ENCODE measurements at places on chromosomes 12 and 14. TPM values are rescaled to one million over a fixed set of nuclear protein-coding genes. Genes with fewer than 3 reads are reported as not detected.

GRCh38 chr12:126782083-126782482 lies 1484.9 kb upstream of the TMEM132C start:
- no peak for DNase-seq

OAS3 gene
- total RNA-seq = 62.9 TPM

PAPLN gene
- total RNA-seq = 17.1 TPM

DNA sequence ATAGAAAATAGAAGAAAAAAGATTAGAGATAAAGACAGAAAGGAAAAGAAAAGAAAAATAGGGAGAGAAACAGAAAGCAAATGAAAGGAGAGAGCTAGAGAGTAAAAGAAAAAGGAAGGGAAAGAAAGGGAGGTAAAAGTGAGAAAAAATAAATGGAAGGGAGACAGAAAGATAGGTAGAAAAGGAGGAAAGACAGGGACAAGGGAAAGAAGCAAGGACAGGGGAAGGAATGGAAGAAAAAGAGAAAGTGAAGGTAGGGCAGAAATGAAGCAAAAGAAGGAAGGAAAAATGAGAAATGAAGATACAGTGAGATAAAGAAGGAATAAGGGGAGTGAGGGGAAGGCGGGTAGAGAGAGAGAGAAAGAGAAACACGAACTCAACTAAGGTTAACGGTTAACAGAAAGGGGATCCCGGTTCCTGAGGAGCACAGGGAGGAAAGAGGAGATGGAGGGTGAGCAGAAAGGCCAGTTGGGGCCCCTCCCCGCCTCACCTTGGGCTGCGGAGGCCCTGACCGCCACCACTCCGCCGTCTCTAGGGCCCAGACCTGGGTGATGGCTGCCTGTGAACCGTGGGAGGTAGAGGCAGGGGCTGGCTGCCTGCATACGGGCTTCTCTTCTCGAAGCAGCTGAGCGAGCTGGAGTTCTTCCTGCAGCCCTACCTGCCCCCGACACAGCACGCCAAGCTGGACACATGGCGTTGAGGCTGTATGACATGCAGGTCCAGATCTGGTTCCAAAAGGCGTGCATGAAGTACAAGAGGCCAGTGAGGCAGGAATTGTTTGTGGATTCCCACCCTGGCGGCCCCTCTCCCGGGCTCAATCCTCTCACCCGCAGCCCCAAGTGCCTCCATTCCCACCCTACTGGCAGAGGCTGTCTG lies 59.5 kb downstream of the SMUG1 start:
- no peak for DNase-seq

PLXNC1 gene
- total RNA-seq = 0.99 TPM

GRCh38 chr12:115378291-115378690 lies 694.3 kb upstream of the TBX3 start:
- DNase-seq = no peak

DNA sequence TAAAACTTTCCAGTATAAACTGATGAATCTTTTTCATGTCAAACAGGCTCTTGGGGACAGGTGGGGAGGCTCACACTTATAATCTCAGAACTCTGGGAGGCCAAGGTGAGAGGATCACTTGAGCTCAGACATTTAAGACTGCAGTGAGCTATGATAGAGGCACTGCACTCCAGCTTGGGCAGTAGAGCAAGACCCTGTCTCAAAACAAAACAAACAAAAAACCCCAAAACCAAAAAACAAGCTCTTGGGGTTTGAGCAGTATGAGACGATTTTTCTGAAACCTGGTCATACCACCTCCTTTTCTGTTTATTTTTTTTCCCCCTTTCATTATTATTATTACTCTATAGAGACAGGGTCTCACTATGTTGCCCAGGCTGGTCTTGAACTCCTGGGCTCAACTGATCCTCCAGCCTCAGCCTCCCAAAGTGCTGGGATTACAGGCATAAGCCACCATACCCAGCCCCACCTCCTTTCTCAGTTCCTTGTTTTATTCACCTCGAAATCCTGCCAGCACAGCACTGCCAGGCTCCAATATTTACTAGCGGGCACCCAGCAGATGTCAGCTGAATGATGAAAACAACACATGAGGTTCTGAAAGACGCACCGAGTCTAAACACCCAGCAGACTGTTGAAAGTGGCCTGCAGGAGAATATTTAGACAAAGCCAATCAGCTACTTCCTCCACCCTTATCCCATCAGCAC lies 19.5 kb upstream of the CDK17 start:
- no peak for DNase-seq

DNA sequence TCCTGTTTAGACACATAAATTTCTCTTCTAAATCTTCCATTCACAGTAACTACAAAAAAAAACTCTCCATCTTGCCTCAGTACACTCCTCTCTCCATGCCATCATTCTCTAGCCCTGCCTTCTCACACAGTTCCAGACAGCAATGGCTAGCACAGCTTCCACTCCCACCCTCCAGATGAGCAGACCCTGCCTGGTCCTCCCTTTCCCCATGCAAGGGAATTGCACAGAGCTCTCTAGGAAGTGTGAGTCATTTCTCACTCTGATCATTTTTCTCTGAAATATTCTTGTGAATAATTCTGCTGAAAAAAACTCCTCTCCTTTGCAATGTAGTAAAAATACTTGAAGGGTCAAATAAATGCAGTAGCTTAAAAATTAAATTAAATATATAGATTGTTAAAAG lies 170.6 kb downstream of the BMP4 start:
- no peak for DNase-seq

- no peak for DNase-seq
Observed at GRCh38 chr12:118256352-118256751, 116.4 kb downstream of the TAOK3 start.

DNA sequence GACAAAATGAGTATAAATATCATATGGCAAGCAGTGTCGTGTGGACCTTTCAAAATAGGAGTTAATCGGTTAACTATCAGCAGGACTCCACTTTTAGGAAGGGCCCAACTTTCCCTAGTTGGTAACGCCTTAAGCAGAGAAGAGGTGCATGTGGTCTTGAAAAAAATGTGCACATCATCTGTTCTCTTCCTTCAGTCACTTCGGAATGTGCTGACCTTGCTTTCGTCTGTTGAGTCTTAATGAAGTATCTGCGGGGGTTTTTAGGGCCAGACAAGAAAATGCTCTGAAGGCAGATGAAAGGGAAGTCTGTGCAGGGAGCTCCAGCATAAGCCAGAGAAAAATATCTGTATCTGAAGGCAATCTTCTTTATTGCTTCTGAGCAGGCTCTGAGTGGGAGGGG lies 185.2 kb downstream of the AEBP2 start:
- DNase-seq = no peak

ALX1 gene
- not detected for total RNA-seq

DNA sequence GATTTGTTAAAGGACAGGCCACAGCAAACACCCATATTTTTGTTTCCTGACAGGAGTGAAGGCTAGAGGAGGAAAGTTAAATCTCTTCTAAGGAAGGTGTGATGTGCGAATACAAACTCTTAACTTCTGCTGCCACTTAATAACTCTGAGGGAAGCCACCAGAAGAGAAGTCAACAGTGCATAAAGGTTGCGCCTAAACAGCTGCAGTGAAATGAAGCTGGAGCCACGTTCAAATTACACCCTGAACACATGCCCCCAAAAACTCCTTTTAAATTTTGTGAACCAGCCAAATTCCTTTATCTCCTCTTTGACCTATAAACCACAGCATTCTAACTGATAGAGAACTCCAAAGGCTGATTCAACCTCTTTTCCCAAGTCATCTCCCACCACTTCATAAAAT lies 22.4 kb downstream of the DENND5B start:
- no peak for DNase-seq

DNA sequence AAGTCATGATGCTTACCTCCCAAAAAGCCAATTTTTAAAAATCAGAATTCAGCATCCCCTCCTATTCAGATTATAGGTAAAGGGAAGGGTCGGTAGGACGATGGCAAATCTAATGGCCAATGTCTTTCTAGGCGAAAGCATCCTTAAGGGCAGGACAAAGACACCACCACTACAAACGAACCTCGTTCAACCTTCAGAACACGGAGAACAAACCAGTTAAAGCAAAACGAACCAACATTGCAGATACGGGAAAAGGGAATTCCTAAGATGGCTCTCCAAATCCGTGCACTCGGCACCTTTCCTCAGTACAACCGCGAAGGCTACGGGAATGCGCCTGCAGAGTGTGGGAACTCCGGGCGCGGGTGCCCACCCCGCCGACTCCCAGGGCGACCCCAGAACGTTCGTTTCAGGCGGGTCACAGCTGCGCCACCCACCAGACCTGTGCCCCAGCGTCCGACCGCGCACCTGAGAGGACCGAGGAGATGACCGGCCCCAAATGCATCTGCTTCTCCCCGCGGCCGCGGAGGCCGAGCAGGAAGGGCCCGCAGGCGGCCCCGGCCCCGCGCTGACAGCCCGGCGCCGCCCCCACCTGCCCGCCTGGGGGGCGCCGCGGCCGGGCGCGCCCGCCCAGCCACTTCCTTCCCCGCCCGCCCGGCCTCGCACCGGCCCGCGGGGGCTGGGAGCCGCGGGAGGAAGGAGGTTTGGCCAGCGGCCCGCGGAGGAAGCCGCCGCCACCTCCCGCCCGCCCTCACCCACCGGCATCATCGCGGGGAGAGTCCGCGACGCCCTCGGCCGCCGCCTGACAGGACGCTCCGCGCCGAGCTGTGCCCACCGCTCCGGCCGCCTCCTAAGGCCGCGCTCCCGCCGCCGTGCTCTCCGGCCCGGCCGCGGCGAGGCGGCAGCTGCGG lies 578 bp downstream of the PPP1R13B start:
- no peak for DNase-seq

KCNC2 gene
- not detected for total RNA-seq

GRCh38 chr12:122078141-122079032 lies at the start of gene MLXIP:
Gene MLXIP, plus strand, starts transcription at chr12:122078756. Its CDS starts 98 bp downstream, at chr12:122078854.
- DNase-seq = no peak

DNA sequence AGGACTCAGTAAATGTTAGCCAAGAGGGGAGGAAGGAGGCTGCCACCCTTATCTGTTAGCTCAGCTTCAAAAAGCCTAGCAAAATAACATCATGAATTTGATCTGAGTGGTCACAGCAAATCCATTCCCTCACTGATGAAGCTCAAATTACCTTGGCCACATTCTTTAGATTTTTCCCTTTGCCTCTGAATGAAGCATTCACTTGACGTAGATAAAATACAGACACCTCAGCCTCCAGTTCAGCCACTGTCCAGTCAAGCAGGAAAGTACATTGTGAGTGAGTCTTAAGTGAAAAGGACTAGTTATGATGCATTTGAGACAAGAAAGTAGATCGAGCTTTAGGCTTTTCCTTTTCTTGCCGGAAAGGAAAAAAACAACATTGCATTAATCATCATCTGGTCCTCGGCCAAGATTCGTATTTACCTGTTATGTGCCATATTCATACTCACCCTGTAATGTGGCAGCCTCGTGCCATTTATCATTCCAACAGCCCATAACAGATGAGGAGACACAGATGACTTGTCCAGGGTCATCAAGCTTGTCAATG lies 146.5 kb downstream of the ETV6 start:
- peak; percentile 75 for DNase-seq

NYNRIN gene
- total RNA-seq = 8.5 TPM

LALBA gene
- not detected for total RNA-seq

KRT80 gene
- total RNA-seq = 1.5 TPM

DNA sequence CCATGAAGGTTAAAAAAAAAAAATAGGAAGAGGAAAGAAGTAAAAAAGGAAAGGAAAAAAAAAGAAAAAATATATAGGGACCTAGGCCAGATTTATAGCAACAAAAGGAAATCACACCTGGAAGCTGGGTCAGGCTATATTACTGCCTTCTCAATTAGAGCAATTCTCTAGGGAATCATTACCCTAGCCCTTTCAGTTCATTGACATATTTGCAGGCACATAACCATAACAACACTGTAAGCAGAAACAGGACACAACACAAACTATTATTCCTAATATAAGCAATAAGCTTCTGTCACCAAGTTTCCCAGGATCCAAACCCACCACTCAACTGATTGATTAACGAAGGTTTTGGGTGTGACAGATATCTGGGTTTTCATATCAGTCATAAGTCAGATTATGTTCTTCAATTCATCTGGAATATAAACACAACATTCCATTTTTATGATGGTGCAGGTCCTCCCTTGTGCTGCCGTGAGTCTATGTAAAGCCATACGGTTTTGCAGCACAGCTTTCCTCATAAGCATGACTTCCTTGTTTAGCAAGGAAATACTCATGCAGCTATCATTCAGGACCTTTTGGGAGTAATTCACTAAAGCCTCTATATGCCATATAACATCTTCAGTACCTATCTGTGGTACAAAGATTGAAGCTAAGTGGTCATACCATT lies 4.2 kb downstream of the PCNX4 start:
- DNase-seq = no peak

FIGNL2 gene
- total RNA-seq = 0.73 TPM

- DNase-seq = no peak
Observed at GRCh38 chr12:113932381-113933196, 33.5 kb downstream of the RBM19 start.

DNA sequence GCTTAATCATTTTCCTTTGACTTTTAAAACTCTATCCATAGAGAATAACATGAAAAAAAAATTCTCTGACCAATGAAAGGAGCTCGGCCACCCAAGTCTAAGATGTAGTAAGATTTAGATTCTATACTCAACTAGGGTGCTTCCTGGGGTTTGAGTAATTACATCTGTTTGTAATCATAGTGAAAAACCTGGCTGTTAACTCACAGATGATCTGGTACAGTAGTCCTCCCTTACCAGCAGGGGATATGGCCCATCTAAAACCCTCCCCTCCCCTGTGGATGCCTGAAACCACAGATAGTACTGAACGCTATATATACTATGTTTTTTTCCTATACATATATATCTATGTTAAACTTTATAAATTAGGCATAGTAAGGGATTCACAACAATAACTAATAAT lies 89.2 kb downstream of the DAAM1 start:
- no peak for DNase-seq

DNA sequence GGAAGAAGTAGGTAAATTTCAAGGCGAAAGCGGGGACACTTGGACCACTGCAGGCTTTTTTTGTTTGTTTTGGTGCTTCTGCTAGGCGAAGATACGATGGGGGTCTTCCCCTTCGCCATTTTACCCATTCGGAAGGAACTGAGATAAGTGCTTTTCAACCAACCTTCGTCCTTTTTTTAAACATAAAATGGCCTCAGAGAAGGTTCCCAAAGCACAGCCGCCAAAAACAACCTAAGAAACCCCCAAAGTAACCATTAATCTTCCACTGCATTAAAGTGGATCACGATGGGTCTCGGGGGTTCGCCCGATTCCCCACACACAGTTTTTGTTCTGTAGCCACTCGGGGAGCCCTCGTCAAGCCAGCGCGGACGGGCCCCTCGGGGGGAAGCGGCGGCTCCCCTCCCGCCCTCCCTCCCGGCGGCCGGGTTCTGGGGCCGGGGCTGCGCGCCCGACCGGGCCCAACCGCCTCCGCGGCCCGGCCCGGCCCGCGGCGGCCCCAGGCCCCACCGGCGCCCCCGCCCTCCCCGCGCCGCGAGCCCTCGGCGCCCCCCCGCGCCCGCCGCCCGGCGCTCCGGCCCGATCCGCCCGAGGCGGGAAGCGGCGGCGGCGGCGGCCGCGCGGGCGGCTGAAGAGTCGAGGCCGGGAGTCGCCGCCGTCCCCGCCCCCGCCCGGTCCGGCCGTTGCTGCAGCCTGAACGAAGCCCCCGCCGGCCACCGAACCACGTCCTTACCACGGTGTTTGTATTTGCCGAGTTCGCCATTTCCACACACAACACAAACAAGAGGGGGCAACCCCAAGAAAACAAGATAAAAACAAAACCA lies 790 bp downstream of the GTF2A1 start:
- DNase-seq = no peak

TAS2R8 gene
- total RNA-seq = not detected

All from glomerular endothelial cell (primary cell).